ENCODE measurements at places on chromosomes 4 and X. TPM values are rescaled to one million over a fixed set of nuclear protein-coding genes. Genes with fewer than 3 reads are reported as not detected.

GRCh38 chr4:1002631-1003251 lies 8.7 kb upstream of the FGFRL1 start:
- no peak for DNase-seq

ZBTB33 gene
- total RNA-seq, result 11.4 TPM

DNA sequence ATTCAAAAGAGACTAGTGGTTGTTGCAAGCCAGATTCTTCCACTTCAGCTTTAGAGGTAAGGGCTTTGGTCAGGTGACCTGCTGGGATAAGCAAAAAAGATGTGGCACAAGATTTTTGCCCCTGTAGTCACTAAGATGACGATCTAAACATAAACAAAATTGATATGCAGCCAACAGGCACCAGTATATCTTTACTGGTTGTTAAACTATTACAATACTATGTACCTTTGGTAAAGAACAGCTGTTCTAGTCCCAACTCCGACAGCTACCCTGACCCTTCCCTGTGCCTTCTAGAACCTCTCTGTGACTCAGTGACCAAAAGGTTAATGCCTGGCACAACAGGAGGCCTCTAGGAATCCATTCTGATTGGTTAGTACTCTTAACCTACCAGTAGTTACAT lies 59.6 kb downstream of the MGST2 start:
- no peak for DNase-seq

GRCh38 chr4:10587697-10588096 lies 96.9 kb downstream of the CLNK start:
- DNase-seq, result no peak

- no peak for DNase-seq
Observed at GRCh38 chr4:1928356-1929239, 57.4 kb downstream of the NSD2 start.

CEP44 gene
- 23.6 TPM for total RNA-seq

- no peak for DNase-seq
Observed at GRCh38 chr4:21775703-21776102, 172.9 kb downstream of the KCNIP4 start.

GRCh38 chr4:76960014-76960413 lies 10.5 kb downstream of the SEPTIN11 start:
- no peak for DNase-seq

GRCh38 chr4:185101354-185101890 lies 41.6 kb upstream of the SLC25A4 start:
- DNase-seq, result no peak

SSX3 gene
- not detected for total RNA-seq

TMEM129 gene
- 174 TPM for total RNA-seq

PPM1K gene
- 54.8 TPM for total RNA-seq

DNA sequence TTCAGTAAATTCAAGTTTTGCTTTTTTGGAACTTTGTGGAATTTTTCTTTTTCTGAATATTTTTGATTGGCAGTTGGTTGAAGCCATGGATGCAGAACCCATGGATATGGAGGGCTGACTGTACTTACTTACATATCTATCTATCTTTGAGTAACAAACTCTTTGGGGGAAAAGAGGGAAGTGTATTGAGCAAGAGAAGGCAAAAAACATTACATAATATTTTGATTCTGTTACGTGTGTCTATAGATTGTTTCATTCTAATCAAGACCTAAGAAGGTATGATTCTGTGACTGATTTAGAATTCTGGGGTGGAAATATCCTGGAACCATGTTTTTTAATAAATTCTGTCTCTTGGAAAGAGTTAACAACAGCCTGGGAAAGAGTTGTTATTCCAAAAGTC lies 31.5 kb downstream of the GRSF1 start:
- no peak for DNase-seq

- DNase-seq, result no peak
Observed at GRCh38 chr4:81684352-81684751, 212.6 kb upstream of the RASGEF1B start.

DNA sequence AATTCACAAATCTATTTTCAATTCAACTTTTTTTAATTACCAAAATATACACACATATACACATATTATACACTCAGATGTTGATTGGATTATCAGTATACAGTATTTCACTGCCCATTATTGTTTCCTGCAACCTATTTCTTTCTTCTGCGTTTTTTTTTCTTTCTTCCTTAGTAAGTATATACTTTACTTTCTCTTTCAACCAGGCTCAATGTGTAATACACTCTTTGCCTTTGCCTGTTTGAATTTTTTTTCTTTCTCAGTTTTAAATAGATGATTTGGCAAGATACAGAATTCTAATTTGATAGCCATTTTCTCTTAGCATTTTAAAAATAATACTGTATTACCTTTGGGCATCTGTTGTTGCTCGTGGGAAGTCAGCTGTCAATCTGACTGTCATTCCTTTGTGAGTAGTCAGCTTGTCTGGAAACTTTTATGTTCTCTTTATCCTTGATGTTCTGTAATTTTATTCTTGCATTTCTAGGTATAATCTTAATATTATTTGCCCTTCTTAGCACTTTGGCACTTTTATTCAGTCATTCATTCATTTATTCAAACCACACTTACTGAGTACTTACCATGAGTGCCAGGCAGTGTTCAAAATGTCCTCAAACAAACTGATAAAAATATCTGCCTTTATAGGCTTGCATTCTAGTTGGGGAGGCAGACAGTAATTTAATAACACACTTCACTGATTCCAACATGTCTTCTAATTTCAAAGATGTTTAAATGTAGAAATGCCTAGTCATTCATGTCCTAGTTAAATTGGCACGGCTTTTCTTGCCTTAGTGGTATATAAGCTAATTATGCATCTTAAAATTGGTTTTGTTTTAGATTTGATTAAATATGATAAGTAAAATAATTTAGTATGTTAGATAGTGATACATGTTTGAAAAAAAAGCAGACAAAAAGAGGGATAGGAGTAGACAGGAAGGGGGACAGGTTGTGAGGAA lies 3.7 kb downstream of the USP38 start:
- no peak for DNase-seq

GRCh38 chr4:149279331-149279730 lies 536.3 kb downstream of the IQCM start:
- no peak for DNase-seq

- DNase-seq, result peak; percentile 13
Observed at GRCh38 chr4:40731792-40732245, 17.9 kb upstream of the NSUN7 start.

SPATA4 gene
- total RNA-seq, result 0.07 TPM
